Activated T-cell treated with anti-CD3 and anti-CD28 coated beads for 24 hours (primary cell): ENCODE measurements at places on chromosomes 5 and 9.

GRCh38 chr9:22157276-22157675 lies 148.2 kb upstream of the CDKN2B start:
- no peak for DNase-seq

- no peak for DNase-seq
Observed at GRCh38 chr9:15543047-15543813, 9.6 kb upstream of the CCDC171 start.

DNA sequence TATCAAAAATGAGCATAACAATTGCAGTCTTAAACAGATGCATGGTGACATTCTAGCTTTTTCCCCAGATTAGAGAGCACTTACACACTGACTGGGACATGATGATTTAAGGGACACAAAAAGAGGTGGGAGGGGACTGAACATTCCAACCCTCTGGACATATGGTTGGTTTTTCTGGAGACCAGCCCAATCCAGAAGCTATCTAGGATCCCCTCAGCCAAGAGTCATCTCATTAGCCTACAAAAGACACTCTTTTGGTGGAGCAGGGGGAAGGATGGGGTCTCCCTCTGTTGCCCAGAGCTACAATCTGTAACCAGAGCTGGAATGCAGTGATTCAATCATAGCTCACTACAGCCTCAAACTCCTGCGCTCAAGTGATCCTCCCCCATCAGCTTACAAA lies 97.3 kb upstream of the IQGAP2 start:
- no peak for DNase-seq

- DNase-seq, result no peak
Observed at GRCh38 chr5:164255598-164256213, 750.3 kb downstream of the MAT2B start.

- DNase-seq, result no peak
Observed at GRCh38 chr5:116076496-116076895, 8.3 kb upstream of the COMMD10 start.

DNA sequence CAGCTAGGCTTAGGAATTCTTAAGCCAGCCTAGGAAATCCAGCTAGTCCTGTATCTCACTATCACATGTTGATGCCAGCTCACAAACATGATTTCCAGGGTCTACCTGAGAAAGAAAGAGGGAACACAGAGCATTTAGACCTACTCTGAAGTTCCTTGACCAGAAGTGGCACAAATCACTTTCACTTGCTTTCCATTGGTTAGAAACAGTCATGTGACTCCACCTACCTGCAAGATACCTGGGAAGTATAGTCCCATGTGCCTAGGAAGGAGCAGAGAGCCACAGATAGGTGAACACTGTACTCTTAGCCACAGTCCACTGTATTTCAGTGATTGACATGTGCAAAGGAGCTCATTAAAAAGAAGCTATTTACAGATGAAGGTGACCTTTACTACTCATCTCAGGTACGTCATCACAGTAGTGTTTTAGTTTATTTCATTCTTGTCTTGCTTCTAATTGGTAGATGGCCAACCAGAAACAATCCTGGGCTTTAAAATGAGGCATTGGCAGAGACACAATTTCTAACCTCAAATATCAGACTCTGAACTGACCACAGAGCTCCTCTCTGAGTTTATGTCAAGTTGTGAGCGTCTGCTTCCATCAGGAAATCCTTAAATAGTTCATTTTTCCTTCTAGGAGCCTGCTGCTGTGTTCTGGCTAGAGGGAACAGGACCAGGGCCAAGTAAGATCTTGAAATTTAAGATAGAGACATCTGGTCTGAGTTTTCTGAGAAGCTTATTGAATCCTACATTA lies 340.7 kb downstream of the TLE4 start:
- no peak for DNase-seq

DNA sequence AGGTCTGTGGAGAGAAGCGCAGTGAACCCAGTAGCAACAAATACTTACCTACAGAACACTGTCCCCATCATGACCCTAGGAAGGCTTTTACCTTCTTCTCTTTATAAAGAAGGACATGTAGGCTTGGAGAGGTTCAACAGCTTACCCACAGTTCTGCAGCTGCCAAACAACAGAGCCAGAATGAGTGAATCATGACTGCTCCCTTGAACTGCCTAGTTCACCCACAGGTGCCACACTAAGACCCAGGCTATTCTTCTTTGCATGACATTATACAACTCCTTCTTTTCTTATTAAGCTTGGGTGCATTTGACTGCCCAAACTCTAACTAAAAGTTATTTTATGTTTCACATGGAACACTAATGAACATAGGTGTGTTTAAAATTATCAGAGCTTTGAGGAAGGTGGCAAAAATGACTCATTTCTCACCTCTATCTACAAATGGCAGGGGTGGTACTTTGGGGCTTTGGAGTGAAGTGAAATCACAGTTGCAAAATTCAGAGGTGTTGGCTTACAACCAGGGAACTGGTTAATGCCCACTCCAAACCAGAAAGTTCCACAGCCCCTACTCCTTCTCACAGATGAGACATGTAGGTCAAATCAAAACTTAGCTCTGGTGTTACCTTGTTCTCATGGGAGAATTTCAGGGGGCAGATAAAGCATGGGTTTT lies 201.6 kb downstream of the SEMA6A start:
- DNase-seq, result no peak

DNA sequence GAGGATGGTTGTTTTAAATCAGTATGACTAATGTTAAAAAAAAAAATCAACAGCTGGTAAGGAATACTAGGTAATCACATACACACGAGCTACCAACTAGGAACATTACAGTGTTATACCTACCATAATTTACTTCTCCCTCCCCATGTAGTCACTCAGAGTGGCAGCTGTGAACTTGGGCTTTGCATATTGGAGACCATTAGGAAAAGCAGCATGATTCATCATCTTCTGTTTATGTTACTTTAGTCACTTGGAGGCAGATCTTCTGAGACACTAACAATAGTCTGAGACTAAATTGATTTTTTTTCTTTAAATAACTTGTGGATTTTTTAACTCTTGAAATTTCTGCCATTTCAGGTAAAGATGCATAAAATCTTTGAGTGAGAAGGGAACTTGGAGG lies 141.5 kb upstream of the NR4A3 start:
- DNase-seq, result no peak

GRCh38 chr5:163877865-163878264 lies 372.4 kb downstream of the MAT2B start:
- DNase-seq, result no peak

DNA sequence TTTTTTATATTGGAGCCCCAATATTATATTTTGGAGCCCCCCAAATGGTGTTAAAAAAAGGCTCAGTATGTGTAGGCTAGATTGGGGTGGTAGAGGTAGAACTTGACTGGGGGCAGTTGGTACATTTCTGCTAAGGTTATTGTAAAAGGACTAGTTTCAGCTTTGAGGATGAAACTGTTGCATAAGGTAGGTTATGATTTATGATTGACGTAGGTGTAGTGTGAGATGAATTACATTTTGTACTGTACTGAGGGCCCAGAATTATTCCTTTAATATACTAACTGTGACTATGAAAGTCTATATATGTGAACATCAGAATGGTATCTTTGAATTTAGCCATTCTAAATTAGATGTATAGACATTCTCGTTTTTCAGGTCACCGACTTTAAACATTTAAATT lies 3.6 kb downstream of the RIC1 start:
- no peak for DNase-seq

DNA sequence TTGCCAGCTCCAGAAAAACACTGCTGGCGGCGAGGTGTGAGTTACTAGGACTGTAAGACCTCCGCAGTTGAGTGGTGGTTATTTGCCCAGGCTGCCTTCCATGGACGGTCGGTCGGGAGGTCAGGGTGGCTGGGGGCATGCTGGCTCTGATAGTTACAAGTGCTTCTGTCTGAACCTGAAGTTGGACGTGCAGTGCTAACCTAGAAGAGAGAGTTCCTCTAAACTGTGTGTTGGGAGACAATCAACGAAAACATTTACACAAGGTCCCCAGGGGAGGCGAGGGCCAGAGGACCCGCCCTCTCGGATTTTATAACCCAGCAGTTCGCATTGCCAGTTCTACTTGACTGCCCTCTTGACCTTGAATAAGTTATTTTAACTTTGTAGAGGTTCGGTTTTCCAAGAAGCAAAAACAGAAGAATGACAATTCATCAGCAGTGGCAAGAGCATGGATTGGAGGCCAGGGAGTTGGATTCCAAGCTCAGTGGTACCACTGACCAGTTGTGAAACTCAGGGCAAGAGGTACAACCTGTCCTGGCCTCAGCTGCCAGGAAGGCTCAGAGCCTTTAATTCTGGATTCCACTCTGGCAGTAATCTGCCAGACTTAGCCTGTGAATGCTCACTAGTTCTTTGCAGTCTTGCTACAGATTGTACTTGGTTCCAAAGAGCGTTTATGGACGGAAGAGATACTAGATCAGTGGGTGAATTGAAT lies 28.7 kb upstream of the PDE8B start:
- DNase-seq, result no peak

DNA sequence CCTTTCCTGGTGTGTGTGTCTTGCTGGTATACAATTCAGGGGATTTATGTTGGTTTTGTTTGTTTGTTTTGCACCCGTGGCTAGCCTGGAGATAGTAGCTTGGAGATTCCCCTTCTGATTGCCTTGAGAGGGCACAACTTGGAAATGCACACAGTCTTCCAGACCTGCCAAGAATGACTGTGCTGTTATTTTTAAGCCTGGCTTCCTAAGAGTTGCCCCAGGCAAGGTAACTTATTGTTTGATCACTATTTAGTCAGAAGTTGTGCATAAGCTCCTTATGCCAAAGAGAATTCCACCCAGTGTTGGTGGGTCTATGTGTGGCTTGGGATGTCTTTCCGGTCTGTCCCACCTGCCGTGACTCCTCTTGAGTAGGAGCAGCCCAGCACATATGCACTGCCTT lies 421.9 kb upstream of the KCNN2 start:
- no peak for DNase-seq

DNA sequence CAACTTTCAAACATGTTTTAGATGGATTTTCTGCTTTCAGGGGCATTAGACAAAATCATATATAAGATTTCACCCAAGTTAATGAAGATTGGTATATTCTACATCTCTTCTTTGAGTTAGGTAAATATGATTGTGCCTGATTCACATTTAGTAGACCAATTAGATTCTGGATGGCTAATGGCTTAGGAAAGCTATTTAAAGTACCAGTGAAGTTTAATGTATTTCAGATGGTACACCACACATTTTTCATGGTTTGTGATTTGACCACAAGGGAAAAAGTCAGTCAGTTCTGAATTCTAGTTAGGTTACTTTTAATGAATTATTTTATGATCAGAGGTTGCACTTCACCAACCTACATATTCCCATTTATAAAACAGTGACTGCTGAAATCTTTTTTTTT lies 409.7 kb downstream of the ADGRV1 start:
- DNase-seq, result no peak

- no peak for DNase-seq
Observed at GRCh38 chr5:74028406-74028805, 402.4 kb downstream of the ARHGEF28 start.

DNA sequence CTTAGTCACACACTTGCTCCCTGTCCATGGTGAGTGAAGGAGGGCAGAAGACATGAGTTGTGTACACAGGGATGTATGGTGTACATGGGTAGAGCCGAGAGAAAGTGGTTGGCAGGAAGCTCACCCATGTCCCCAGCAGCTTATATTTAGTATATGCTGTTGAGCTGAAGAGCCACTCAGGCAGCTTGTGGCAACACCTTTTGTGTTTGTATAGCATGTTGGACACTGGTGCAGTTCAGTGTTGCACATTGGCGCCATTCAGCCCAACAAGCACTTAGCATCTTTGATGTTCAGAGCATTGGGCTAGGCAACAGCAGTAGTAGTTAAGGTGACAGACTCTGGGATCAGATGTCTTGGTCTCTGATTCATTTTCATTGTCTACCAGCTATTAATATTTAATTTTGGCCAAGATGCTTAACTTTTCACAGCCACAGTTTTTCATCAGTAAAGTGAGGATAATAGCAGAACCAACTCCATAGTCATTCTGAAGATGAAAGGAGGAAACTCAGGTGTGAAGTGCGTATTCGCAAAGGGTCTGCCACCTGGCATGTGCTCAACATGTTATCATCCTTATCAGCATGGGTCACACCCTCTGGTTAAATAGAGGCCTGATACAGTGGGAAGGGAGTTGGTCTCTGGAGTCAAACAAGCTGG lies 184.8 kb downstream of the NR3C1 start:
- no peak for DNase-seq

- no peak for DNase-seq
Observed at GRCh38 chr5:97842687-97843086, 659.6 kb upstream of the RIOK2 start.

DNA sequence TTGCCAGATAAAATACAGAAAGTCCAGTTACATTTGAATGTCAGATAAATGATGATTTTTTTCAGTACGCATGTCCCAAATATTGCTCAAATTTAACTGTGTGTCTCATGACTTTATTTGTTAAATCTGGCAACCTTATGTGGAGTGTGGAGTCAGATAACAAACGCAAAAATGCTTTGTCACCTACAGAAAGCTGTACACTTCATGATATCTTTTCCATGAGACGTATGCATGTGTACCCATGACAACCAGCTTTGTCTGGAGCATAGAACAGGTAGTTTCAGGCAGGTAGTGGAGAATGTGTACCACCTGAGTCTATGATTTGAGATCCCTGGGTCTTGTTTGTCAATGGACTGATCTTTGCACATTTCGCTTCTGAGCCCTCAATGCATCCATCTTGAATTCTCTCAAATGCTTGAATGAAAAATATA lies 105.5 kb upstream of the CPEB4 start:
- DNase-seq, result no peak

DNA sequence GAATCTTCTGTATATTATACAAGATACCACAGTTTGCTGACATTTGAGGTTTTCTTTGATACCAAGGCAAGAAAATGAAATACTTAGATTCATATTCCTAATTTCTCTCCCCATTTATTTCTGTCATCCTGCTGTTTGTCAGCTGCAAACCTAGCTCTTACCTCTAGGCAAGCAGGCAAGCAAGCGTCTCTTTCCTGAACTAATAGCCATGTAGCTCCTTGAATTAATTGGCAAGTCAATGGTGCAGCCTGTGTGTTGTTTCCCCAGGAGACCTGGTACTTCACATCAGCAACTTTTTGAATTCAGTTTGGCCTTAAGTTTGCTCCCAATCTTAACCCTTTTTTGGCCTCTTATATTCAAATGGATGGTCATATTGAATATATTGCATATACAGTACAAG lies 573.6 kb upstream of the ARRDC3 start:
- no peak for DNase-seq

- DNase-seq, result no peak
Observed at GRCh38 chr9:89690334-89690912, 85.6 kb downstream of the GADD45G start.

- DNase-seq, result no peak
Observed at GRCh38 chr5:37786862-37787519, 52.9 kb downstream of the GDNF start.

GRCh38 chr5:173201636-173202265 lies 33.3 kb downstream of the NKX2-5 start:
- DNase-seq, result no peak
